ENCODE measurements at places on chromosomes 12 and 14.
A peak's percentile ranks its signal among the peaks of the same experiment; 100 is the strongest.

DNA sequence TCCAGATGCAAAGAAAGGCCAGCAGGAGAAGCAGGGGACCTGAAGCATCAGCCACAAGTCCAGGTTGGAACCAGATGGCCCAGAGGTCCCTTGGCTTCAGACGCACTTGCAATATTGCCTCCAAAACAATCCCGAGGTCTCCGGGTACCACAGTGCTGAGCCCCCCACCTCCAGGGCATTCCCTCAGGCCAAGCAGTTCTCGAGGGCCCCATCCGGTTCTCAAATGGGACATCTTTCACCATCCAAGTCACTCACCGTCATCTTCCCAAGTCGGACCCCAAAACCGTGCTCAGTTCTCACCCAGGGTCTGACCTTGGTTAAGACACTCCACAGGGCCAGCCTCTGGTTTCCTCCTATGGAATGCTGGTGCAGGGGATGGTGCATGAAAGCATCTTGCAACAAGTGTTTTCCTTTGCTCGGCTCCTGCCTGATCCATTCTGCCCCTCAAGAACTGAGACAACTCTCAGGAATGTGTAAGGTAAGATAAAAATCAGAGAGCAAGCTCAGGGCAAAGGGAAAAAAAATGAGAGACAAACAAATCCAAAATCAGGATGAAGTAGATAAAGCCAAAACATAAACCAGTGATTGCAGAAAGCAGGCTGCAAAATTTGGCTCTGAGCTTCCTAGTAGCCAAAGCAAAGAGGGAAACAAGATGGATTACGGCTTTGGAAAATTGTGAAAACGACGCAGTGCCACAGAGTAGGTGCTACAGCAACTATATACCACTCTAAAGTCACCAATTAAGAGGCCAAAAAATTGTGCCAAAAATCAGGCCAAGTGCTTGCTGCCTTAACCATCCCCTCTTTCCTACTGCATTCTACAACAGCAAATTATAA is 8.0 kb downstream of the NCOR2 start:
- no peak for DNase-seq

DNA sequence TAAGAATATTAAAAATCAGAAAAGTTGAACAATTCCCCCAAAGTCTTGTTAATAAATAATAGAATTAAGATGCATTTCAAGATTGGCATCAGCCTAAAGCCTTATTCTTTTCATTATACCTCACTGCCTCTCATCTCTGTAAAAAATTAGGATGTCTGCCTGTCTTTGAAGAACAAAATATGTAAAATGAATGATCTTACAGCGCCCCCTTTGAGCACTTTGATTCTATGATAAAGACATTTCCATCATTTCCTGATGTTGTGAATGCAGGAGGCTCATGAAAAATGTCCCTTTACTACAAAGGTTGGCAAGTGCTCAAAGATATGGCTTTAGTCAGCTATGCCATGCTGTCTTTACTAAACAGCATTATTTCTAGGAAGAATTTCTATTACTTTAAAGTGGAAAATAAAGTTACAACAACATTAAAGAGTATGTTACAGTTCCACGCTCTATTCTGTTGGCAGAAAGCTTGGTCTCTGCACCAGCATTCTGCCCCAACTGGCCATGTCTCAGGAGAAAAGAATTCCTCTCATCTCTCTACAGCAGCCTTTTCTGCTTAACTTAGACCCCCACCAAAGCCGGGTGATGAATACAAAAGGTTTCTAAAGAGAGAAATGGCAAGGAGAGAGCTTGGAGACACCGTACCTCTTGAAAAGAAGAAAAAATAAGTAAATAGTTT is 95.1 kb downstream of the LLPH start:
- DNase-seq: peak; percentile 37

- no peak for DNase-seq
Measured at GRCh38 chr12:16788506-16789203, 182.7 kb upstream of the LMO3 start.

- DNase-seq: no peak
Measured at GRCh38 chr12:4177262-4177661, 96.3 kb upstream of the CCND2 start.

- no peak for DNase-seq
Measured at GRCh38 chr12:100290016-100290415, 23.0 kb downstream of the SCYL2 start.

GRCh38 chr12:14171106-14171505 is 189.7 kb upstream of the GRIN2B start:
- no peak for DNase-seq

DNA sequence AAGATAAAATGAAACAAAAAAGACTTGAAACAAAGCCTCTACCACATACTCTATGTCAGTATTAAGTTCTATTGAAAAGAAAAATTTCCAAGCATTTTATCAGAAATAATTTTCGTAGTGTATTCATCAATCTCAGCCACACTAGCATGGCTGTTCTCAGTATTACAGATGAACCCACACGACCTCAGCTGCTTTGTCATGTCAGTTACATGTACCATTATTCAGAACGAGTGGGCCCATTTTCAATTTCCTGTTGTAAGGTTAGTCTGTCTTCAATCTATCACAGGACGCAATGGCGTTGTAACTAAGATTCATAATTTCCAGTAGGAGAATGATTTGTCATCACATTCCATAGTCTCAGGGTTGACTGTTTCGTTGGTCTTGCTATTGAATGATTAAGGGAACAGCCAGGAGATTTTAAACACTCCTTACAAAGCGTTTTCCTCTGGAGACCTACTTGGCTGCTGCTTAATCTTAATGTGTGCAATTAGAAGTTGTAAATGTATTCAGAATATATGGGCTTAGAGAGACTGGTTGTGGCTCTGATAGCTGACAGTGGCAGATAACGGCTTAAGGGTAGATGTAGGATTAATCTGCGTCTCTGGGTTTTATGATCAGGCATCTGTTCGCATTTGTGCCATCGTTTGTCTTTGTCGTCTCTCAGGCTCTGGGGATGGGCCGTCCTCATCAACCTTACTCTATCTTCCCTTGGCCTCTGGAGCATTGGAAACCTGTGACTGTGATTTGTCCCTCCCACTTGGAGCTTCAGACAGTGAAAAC is 65.4 kb downstream of the GLT1D1 start:
- DNase-seq: peak; percentile 68

- DNase-seq: peak; percentile 76
Measured at GRCh38 chr14:59028476-59029202, 159.8 kb upstream of the DAAM1 start.

GRCh38 chr14:22070119-22070982 is 396.7 kb upstream of the OR4E1 start:
- no peak for DNase-seq

DNA sequence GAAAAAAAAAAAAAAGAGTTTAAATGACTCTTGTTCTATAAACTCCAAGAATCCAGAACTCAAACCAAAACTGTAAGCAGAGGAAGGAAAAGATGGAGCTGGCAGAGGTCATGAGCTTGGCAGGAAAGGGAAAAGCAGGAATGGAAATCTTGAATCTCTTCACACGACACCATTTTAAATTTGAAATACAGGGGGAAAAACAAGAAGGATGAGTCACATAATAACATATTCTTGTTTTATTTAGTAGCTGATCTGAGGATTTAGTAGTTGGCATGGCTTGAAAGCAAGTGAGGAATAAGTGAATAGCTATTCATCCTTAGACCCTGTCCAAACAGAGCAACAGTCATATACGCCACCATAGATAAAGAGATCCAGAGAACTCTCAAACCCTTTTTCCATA is 35.0 kb downstream of the EPS8 start:
- no peak for DNase-seq

- no peak for DNase-seq
Measured at GRCh38 chr12:126107659-126108058, 1042.4 kb downstream of the AACS start.

- no peak for DNase-seq
Measured at GRCh38 chr14:104972301-104973134, 5.7 kb downstream of the AHNAK2 start.

DNA sequence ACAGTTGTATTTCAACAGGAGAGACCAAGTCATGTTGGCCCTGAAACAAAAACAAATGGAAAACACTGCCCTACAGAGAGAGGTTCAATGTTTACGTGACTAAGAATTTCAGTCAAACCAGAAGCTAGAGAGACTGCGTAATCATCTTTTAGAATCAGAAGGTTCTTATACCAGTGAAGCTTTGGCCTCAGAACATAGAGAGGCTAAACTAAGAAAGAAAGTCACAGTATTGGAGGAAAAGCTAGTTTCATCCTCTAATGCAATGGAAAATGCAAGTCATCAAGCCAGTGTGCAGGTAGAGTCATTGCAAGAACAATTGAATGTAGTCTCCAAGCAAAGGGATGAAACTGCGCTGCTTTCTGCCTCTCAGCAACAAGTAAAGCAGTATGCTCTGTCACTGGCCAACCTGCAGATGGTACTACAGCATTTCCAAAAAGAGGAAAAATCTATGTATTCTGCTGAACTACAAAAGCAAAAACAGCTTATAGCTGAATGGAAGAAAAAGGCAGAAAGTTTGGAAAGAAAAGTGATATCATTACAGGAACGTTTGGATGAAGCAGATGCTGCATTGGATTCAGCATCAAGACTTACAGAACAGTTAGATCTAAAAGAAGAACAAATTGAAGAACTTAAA is 32.5 kb upstream of the NUAK1 start:
- DNase-seq: no peak

DNA sequence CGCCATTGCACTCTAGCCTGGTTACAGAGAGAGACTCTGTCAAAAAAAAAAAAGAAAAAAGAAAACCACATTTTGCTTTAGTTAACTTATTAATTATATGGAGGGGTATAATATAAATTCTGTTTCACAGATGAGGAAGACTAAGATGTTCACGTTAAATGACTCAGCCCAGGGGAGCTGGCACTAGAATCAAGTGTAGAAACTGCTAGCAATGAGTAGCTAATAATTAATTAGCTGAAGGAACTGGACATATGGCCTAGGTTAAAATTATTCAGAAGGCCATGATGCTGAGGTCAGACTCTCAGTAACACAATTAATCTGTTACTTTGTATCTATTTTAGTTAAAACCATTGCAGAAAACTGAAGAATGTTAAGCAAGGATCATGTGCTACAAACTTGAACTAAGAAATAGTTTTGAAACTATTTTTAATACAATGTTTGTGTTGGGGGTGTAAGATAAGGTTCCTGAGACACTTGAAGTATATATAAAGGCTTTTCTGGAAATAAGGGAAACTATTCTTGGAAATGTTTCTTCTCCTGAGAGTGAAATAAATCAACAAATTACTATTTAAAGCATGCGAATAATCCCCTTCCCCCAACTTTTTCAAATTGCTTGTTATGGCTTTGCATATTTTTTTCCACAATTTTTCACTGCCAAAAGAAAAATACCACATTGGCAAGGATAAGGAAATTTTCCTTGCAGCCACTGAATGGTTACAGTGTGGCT is 589.3 kb downstream of the SOX5 start:
- no peak for DNase-seq

GRCh38 chr12:49796155-49796554 is 32.1 kb downstream of the NCKAP5L start:
- no peak for DNase-seq

DNA sequence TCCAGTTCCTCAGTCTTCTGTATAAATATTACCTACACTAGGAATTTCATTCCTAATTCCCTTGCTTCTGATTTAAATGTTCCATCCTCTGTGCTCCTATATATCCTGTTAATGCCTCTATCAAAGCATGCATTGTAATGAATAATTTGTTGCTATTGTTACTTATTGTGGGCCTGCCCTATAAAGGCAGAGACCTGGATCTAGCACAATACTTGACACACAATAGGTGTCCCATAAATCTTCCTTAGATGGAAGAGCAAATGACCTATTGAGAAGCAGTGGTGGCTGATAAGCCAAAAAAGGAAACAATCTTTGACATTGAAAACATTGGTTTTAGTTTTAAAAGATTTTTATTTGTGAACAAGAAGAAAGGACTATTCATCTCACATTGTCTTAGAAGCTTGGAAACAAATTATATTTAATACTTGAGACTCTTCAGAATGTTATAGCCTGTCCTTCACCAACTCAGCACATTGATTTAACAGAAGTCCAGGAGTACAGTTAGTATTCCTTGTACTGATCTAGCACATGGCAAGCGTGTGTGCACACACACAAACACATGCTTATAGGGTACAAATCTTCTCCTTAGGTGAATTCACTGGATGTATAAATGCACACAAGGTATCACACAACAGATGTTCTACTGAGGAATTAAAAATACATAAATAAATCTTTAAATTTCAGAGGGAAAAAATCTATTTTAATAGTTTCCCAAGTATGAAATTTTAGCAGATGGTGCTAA is 135.9 kb downstream of the DUSP6 start:
- DNase-seq: no peak

- DNase-seq: no peak
Measured at GRCh38 chr12:47850153-47851084, 30.7 kb upstream of the HDAC7 start.

GRCh38 chr12:124017064-124017463 is 44.0 kb downstream of the ZNF664 start:
- DNase-seq: no peak

DNA sequence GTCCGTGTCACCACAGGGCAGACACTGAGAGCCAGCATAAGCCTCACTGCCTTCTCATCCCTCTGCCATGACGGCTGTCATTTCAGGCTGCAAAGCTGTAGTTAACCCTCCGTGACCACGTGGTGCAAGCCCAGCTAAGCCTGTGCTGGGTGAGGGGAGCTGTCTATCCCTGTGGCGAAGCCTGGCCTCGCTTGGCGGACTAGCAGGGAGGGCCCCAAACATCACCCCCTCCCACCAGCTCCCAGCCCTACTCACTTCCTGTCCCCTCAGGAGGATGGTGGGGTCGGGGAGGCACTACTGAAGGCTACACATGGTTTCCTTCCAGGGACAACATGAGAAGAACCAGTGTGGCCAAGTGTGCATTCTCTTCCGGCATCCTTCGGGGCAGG is 88.2 kb downstream of the CHGA start:
- peak; percentile 67 for DNase-seq

DNA sequence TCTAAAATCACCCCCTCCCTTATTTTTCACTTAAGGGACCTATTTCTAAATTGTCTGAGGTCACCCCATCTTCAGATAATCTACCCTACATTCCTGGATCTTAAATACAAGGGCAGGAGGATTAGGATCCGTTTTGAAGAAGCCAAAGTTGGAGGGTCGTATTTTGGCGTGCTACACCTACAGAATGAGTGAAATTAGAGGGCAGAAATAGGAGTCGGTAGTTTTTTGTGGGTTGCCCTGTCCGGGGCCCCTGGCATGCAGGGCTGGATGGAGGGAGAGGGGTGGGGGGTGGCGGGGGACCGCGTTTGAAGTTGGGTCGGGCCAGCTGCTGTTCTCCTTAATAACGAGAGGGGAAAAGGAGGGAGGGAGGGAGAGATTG is 300 bp upstream of the CCND2 start:
- no peak for DNase-seq

GRCh38 chr14:51500776-51501175 is 150.9 kb upstream of the FRMD6 start:
- no peak for DNase-seq
